NCI-H2107 (cell line): ENCODE measurements at places on chromosomes 1 and 21.

- DNase-seq: no peak
Measured at GRCh38 chr1:40701684-40702083, 10.2 kb downstream of the NFYC start.

- no peak for DNase-seq
Measured at GRCh38 chr1:201378804-201379203, 1.3 kb upstream of the TNNT2 start.

DNA sequence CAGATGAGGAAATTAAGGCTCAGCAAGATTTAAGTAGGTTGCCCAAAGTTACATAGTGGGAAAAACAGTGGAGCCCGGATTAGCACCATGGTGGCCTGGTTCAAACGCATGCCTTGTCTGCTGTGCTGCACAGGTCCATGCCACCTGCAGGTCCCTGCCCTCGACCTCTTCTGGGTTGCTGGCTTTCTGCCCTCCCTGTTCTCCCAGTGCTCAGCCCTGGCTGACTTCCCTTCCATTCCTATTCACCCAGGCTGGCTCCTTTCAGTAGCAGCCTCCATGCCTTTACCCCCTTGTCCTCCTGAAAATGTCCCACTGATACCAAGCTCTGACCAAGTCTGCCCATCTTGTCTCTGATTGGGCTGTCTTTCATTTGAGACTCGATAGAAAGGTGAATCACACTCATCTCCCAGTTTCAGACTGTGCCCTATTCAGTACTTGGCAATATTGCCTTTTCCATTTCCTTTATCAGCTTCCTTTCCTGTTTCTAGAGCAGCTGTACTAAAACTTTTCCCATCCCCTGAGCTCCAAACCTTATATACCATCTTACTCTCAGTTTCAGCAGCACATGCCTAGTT is 75.8 kb downstream of the ST3GAL3 start:
- no peak for DNase-seq

DNA sequence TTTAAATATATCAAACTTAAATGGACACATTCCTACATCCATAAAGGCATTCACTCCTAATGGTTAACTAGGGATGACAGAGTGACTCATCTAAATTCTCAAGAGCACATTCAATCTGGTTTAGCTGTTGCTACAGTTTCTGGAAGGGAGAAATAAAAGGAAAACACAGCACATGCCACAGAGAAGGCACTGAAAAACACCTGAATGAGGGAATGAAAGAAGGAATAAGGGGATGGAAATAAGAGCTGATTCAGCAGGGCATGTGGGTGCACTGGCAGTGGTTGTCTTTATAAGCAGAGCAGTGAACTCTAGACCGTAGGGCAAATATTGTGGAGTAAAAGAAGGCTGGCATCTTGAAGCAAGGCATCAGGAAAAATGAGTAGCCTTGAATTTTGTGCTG is 79.3 kb downstream of the LHX4 start:
- no peak for DNase-seq

- DNase-seq: no peak
Measured at GRCh38 chr21:34974162-34974981, 74.7 kb downstream of the RUNX1 start.

GRCh38 chr1:41779360-41779759 is 139.4 kb downstream of the HIVEP3 start:
- DNase-seq: no peak

GRCh38 chr1:174768516-174768915 is 231.2 kb upstream of the CACYBP start:
- no peak for DNase-seq

- DNase-seq: no peak
Measured at GRCh38 chr1:15445390-15446122, 7.3 kb downstream of the CTRC start.

- no peak for DNase-seq
Measured at GRCh38 chr1:210231846-210232510, 618 bp upstream of the SERTAD4 start.

GRCh38 chr1:65265651-65266351 is 43.5 kb upstream of the DNAJC6 start:
- DNase-seq: peak; percentile 36

- DNase-seq: no peak
Measured at GRCh38 chr1:3896396-3897000, 3.6 kb downstream of the C1orf174 start.

DNA sequence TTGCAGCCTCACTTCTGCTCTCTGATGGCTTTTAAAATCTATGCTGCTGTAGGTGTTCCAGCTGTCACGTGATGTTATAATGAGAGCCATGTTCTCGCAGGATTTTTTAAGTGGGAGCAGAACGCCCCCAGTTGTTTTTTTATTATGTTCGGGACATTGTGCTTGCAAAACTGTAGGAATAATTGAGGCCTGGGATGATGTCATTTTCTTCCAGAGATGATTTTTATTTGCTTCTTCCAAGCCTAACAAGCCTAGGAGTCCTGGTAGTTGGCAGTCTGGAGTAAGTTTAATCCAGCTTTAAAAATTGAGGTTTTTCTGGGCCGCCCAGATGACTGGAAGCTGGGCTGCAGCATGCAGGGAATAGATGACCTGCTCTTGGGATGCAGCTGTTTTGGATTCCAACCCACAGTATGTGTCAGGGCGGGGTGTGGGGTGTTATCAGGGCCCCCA is 34.6 kb upstream of the CHIT1 start:
- DNase-seq: no peak

- DNase-seq: no peak
Measured at GRCh38 chr1:10378081-10378841, 20.6 kb upstream of the PGD start.

DNA sequence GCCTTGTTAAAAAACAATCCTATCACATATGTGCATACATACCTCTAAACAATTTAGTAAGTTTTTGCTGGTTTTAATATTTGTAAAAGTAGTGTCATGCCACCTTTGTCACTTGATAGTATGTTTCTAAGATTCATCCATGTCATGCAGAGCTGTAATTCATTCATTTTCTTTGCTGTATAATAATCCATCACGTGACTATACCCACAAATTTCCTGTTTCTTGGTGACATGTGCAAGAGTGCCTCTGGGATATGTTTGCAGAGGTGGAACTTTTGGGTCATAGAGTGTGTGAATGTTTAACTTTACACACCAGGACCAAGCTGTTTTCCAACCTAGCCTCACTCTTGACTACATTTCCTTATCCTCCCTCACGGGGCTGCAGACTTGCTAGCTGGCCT is 62.9 kb downstream of the ZSCAN20 start:
- DNase-seq: no peak

DNA sequence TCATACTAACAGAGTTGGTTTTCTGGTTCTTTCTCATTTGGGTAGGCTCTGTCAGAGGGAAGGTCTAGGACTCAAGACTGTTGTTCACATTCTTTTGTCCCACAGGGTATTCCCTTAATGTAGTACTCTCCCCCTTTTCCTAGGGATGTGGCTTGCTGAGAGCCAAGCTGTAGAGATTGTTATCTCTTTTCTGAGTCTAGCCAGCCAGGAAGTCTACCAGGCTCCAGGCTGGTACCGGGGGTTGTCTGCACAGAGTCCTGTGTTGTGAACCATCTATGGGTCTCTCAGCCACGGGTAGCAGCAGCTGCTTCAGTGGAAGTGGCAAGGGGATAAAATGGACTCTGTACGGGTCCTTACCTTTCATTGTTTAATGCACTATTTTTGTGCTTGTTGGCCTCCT is 226.4 kb downstream of the LBR start:
- no peak for DNase-seq

DNA sequence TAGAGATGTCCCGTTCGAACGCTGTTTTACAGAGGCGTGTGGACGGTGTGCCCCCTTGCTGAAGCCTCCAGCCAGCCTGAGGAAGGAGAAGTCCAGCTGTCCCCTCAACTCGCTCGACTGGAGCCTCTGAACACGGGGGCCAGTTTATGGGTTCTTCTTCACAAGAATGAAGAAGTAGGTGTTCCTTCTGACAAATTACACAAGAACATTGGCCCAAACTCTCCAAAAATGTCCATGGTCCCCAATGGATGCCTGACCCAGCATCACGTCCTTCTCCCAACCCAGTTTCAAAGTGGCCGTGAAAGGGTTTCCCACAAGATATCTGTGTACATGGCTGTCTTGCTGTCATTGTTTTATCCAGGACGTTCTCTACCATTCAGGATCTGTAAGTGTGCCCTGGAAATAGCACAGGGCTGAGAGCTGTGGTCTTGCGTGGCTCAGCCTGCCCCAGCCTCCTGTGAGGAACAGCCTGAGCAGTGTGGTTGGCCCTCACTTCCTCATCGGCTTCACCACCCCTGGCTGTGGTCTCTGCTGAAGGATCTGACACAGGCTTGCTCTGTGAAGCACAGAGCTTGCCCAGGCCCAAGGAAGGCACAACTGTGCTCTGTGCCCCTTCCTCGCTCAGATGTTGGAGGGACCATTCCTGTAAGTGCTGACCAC is 1.0 kb upstream of the S100B start:
- DNase-seq: no peak

DNA sequence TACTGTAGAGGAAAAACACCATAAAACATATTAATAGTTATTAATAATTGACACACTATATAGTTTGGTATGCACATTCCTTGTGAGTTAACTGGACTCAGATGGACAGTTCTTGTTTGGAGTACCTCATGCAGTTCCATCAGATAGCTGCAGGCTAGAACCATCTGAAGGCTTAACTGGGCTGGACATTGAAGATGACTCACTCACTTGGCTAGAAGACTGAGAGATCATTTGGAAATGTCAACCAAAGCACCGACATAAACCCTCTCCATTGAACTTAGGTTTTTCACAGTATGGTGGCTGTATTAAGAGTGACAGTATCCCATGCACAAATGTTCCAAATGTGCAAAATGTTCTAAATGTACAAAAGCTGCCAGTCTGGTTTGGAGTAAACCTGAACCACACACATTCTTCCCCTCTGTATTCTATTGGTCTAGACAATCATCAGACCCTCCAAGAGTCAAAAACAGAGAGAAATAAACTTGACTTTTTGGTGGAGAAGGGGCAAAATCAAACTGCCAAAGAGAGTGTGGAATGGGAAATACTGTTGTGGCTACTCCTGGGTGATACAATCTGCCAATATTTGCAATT is 708.4 kb downstream of the KCNT2 start:
- DNase-seq: no peak

DNA sequence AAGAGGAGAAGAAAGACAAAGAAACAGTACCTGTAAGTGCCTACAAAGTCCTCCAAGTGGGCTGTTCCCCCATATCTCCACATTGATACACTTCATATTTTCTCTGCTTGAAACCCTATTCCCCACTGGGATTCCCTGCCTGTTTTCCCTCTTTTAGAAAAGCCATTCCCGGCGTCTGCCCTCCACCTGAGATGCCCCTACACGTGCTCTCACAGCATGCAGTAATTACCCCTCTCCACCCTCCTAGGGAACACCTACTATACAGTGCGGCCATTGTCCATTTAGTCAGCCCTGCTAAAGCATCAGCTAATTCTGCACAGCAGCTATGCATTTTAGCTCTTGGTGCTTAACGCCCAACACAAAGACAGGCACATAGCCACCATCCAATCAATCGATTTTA is 135.7 kb upstream of the TIAM1 start:
- no peak for DNase-seq

DNA sequence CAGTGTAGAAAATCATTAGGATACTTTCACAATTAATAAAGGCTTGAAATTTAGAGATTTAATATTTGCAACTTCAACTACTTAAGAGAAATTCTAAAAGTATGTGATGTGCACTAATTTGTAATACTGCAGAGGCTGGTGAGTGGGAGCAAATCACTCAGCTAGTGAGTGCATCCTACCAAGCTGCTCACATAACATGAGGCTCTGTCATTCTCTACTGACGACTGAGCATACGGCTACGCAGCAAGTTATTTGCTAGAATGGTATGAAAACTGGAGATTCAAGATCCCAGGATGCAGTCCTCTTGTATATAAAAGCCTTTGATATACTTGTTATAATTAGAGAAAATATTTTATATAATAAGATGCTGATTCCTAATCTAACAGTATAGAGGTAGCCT is 90.1 kb downstream of the ATP1B1 start:
- DNase-seq: no peak

DNA sequence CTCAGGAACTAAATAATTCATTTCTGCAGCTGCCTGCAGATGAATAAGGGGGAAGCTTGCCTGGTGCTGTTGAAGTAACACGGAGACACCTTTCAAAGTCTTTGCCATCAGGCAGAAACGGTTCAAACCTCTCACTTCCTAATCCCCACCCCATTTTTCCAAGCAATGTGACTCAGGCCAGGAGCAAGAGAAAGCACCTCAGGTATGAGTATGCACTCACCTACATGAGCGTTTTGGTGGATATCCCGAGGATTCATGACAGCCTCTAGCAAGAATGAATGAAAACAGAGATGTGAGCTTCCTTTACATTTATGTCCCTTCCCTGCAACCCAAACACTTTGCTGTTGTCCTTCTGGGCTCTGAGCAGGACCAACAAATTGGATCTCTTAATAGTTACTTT is 63.4 kb upstream of the LAX1 start:
- no peak for DNase-seq

DNA sequence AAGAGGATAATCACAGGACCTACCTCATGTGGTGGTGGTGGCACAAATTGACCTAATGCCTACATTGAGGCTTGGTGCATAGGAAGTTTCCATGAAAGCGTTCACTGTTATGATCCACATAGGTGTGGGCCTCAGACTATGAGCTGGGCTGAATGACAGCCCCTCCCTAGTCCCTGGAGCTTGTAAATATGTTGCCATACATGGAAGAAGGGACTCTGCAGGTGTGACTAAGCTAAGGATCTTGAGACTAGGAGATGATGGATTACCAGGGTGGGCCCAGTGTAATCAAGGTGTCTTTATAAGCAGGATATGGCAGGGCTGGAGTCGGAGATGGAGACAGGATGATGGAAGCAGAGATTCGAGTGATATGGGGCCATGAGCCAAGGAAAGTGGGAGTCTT is 31.0 kb upstream of the KCNE1 start:
- DNase-seq: no peak

- no peak for DNase-seq
Measured at GRCh38 chr1:63916485-63917360, 142.9 kb downstream of the ROR1 start.

GRCh38 chr1:173508541-173508940 is 31.4 kb downstream of the PRDX6 start:
- no peak for DNase-seq

GRCh38 chr1:221758455-221758854 is 16.6 kb upstream of the DUSP10 start:
- DNase-seq: no peak

DNA sequence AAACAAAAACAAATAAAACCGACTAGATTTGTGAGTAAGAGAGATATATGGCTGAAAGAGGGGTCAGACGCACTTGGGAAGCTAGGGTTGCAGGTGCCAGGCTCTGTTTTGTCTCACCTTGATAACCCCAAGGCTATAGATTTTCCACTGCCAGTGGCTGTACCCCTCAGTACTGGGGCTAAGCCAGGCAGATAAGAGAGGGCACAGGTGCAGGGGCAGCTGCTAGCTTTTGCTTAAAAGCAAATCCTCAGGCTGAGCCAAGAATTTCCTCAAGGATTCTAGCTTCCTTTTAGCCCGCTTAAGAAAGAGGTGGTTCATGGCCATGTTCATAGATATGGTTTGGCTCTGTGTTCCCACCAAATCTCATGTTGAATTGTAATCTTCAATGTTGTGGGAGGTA is 57.9 kb downstream of the OVGP1 start:
- no peak for DNase-seq

- no peak for DNase-seq
Measured at GRCh38 chr1:14143777-14144176, 443.8 kb downstream of the PRDM2 start.
